Nucleus accumbens (tissue), 56 donors: ENCODE measurements at places on chromosomes 1 and 21.

DNA sequence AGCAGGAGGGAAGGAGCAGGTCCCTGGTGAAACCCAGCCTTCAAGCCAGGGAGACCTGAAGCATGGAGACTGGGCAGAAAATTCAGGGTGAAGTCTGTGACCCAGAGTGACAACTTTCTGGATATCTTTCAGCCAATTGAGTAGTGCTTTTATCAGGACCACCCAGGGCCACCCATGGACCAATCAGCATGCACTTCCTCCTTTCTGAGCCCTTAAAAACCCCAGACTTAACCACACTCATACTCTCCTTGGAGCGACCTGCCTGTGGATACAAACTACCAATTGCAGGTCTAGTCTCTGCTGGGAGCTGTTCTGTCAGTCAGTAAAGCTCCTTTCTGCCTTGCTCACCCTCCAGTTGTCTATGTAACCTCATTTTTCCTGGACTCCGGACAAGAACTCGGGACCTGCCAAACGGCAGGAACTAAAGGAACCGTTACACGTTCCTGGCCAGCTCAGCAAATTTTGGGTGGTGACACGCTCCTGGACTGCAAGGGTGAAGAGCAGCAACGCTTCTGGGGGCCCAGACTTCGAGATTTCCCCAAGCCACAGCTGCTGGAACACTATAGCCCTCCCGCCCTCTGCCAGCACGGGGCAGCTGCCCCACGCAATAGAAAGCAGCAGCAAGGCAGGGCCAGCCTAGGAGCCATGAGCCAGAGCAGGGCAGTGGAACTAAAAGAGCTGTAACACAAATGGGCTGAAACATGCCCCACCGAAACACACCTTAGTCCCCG is 1183.4 kb downstream of the AMY1C start:
- no peak for DNase-seq

DNA sequence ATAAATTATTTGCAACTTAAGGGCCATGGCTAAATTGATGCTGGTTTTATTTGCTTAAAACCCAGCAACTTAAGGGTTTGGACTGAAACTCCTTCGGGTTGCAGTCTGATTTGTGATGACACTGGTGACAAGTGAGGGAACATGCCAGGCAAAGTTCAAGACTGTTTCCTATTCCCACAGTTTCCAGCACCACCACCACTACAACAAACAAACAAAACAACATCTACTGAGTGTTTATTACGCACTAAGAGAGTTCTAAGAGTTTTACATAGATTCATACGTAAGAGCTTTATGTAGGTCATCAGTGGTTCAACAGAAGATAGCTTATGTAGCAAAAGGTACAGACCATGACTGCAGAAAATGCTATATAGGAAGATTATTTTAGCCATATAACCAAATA is 1582.1 kb downstream of the BRINP3 start:
- DNase-seq = no peak

GRCh38 chr1:154841384-154841783 is 28.7 kb downstream of the KCNN3 start:
- DNase-seq = no peak

DNA sequence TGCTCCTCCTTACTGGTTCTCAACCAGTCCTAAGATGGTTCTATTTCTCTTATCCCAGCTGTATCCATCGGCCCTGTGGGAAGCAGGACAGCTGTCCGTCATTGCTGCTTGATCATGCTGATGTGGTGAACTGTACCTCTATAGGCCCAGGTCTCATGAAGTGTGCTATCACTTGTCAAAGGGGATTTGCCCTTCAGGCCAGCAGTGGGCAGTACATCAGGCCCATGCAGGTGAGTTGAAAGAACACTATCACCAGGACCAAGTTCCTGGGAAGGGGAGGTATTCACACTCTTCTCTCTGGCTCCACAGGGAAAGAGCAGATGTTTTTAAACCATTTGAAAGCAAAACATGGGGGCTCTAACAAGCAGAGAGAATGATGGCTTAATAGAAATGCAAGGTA is 302.6 kb downstream of the PAPPA2 start:
- DNase-seq = no peak

GRCh38 chr21:32456497-32456918 is 44.0 kb downstream of the EVA1C start:
- DNase-seq = no peak

DNA sequence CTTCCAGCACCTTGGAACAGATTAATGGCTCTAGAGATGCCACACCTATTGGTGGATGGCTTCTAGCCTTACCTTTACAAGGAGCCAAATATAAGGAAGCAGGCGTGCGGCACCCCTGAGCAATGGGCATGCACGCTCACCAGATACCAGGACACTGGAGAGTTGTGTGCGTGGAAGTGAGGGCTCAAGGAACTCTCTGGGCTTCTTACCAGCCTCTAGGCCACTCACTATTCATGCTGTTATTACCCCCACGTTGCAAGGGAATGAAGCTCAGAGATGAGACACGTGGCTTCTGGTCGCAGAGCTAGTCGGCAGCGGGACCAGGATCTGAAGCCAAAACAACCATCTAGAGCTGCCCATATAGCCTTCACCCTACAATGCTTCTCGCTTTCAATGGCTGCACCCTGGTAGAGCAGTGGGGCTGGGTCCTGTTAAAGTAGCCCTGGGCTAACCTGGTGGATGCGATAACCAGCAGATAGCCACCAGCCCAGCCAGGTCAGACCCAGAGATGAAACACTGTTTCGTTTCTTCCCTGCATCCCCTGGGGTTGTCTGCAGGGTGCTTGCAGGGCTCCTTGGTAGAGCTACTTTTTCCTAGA is 396.4 kb upstream of the VAMP3 start:
- no peak for DNase-seq

GRCh38 chr1:21099034-21099868 is 77.4 kb downstream of the EIF4G3 start:
- DNase-seq = no peak

DNA sequence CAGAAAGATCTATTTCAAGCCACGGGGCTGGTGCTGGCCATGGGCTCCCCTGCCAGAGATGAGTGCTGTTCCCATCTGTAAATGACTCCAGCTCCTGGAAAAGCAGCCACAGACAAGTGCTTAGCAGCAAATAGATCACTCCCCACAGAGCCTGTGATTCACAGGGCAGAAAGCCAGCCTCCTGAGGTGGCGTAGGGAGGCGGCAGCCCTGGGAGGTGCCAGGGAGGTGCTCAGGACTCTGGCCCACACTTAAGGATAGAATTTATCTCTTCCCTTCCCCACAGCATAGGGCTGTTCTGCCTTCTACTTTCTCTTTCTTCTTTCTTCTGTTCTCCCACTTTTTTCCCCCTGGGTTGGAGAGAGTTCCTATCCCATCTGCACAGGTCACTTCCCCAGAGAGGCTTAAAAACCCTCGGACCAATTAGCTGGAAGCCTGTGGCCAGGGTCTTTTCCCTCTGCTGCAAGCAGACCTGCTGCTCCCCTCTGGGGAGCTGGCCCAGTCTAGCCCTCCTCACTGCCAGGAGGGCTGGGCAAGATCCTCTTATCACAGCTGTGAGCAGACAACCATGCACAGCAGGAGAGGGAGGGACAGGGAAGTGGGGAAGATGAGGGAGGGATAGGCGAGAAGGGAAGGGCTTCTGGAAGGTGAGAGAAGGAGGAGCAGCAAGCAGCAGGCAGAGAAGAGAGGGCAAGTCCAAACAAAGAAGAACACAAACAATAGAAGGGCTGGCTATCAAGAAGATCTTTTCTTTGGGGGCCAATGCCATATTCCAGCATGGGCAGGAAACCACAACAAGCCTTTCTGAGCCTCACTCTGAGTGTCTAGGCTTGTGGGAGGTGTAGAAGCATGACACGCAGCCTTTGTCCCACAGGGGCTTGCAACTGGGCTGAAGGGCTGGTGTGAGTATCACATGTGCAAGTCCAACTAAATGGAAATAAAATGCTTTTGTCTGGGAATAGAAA is 41.0 kb downstream of the KCND3 start:
- DNase-seq = no peak

DNA sequence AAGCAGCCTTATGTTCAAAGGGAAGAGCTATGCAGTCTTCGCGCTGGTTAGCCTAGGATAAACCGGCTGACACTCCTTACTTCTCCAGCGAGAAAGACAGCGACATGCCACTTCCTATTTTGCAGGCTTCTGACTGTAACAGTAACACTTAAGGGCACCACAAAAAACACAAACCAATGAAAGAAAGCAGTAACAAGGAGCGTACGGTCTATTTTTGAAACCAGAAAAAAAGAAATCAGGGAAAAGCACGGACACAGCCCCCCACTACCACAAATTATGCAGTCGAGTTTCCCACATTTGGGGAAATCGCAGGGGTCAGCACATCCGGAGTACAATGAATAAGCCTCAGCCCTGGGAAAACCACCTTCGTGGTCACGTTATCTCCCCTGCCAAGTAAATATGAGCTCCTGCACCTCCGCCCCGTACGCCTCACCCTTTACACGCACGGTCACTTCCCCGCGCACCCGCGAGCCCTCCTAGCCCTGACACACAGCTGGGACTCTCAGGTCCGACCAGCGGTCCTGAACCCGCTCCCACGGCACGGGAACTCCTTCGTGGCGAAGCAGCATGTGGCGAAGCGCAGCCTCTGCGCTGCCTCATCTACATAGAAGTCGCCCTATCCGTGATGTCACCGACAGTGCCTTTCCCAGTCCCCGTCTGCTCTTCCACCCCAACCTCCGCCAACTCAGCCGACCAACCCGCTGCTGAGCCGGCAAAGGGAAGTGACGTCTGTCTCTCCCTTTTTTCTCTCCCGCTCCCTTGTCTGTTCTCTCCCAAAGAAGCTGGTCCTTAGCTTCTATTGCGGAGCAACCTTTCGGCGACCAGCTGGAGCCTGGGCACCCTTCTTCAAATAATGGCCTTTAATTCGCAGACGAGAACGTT is 40.9 kb upstream of the PPIAL4F start:
- peak; percentile 91 for DNase-seq

- DNase-seq = no peak
Measured at GRCh38 chr1:9296850-9297249, 4.2 kb downstream of the SPSB1 start.

DNA sequence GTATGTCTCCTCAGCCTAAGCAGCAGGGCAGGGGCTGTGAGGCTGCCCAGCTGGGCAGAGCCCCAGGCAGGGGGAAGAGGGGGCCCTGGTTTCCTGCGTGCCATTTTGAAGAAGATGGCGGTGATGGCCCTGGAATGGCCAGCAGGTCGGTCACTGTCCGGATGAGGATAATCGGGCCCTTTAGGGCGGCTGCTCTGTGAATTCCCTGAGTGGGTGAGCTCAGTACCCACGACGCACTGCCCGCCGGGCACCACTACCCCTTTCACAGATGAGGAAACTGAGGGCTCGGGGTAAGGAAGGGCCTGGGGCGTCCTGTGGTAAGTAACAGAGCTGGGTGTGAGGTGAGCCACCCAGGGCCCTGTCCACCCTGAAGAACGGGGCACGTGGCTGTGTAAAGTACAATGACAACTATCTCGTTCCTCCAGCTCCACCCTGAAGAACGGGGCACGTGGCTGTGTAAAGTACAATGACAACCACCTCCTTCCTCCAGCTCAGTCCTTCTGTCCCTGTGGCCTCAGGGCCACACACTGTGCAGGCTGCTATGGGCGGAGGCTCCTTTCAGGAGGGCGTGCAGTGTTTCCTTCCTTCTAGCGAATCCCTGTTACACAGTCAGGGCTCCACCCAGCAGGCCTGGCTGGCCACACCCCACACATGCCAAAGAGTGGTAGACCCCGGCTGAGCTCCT is 23.2 kb downstream of the ITGB2 start:
- DNase-seq = no peak

DNA sequence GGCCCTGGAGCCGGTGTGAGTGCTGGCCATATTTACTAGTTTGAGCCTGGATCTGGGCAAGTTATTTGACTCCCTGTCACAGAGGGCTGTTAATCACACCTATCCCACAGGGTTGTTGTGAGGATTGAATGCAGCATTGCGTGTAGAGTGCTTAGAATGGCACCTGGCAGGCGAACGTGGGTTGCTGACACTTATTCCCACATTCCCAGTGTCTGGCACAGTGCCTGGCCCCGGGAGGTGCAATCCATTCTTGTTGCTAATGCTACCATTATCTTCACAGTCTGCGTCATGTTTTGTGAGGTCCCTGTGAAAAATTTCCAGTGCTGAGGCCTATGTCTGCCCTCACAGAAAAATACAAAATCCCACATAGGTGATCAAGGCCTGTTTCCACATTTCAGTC is 66.1 kb downstream of the CD2 start:
- no peak for DNase-seq

DNA sequence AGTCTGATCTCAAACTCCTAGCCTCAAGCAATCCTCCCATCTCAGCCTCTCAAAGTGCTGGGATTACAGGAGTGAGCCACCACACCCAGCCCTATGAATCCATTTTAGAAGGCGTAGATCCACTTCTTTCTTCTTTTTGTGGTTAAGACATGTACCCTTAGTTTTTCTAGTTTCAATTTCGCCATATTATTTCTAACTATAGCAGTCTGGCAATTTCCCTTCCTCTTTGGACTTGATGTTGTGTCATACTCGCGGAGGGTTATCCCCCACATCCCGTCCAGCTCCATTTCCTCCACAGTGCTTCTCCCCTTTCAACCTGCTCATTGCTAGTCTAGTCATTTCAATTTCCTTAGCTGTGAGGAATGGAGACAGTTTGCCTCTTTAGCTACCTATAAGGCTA is 5.2 kb upstream of the LRRC8D start:
- DNase-seq = no peak

DNA sequence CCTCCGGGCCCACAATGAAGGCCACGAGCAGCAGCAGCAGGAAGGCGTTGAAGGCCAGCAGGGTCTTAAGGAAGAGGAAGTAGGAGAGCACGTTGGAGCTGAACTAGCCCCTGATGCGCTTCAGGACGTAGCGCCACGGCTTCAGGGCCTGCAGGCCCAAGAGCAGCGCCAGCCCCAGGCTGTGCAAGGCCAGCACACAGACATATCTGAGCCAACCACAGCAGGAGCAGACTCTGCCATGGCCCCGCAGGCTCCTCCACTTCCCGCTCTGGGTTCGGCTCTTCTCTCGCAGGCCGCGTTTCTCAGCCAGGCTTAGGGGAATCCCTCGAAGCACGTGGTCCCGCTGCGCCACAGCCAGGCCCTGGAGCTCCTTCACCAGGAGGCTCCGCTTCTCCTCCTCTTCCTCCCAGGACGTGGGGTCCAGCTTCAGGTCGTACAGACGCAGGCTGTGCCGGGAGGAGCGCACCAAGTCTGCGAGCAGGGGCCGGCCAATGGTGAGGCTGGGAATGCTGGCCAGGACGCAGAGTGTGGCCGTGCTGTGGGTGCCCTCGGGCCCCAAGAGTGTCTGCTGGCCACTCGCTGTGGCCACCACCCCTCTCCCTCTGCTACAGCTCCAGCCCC is 41.7 kb downstream of the ZNF691 start:
- no peak for DNase-seq

- DNase-seq = no peak
Measured at GRCh38 chr1:40770296-40771070, 13.1 kb upstream of the KCNQ4 start.

DNA sequence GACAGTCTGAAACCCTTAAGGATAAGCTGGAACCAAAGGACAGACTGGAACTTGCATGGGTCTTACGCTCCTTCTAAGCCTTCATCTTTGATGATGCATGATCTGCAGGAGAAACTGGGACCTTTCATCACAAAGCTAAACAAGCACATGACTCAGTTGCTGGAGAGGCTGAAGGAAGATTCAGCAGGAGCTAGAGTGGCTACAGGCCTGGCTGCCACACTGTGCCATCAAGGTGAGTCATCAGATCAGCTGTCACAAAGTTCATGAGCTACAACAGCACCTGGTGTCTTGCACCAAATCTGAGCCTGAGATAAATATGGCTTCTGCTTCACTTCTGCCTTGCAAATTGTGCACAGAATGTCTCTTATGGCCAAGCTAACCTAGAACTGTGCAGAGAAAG is 95.5 kb upstream of the MARK1 start:
- DNase-seq = no peak

GRCh38 chr1:202982715-202983430 is 15.8 kb upstream of the CYB5R1 start:
- DNase-seq = no peak
